ENCODE measurements at places on chromosomes 7 and 10.

- DNase-seq, result no peak
These were observed 111.6 kb downstream of the NEUROD6 start for GRCh38 chr7:31228957-31229356.

GRCh38 chr10:60964257-60965235 lies 20.6 kb upstream of the RHOBTB1 start:
- DNase-seq, result peak; percentile 58

- DNase-seq, result no peak
These were observed 153.5 kb upstream of the C7orf33 start for GRCh38 chr7:148437043-148437442.

GRCh38 chr7:137636376-137636775 lies 210.4 kb downstream of the DGKI start:
- DNase-seq, result no peak

DNA sequence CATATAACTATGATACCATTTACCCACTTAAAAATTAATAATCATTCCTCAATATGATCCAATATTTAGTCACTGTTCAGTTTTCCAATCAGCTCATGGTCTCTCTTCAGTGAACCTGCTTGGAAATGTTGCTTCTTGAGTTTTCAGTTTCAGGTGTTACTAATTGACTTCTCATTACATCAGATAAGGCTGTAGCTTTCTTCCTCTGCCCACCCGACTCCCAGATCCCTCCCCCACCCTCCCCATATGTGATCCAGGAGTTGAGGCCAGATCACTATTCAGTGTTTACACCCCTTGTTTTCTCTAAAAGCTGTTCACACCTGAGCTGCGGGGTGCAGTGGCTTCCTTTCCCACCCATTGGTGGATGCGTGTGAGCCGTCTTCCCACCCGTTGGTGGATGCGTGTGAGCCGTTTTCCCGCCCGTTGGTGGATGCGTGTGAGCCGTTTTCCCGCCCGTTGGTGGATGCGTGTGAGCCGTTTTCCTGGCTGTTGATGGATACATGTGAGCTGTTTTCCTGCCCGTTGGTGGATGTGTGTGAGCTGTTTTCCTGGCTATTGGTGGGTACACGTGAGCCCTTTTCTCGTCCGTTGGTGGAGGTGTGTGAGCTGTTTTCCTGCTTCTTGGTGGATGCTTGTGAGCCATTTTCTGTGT lies 3.2 kb upstream of the MTG1 start:
- no peak for DNase-seq

GRCh38 chr10:52533986-52534385 lies 219.9 kb downstream of the DKK1 start:
- DNase-seq, result no peak
